ENCODE measurements at places on chromosomes 4 and X.

GRCh38 chr4:48109413-48110263 is 24.4 kb downstream of the TXK start:
- no peak for DNase-seq

- DNase-seq, result no peak
These were observed 107.5 kb downstream of the GABRG1 start for GRCh38 chr4:46016306-46016705.

GRCh38 chr4:11469650-11470437 is 41.1 kb upstream of the HS3ST1 start:
- no peak for DNase-seq

DNA sequence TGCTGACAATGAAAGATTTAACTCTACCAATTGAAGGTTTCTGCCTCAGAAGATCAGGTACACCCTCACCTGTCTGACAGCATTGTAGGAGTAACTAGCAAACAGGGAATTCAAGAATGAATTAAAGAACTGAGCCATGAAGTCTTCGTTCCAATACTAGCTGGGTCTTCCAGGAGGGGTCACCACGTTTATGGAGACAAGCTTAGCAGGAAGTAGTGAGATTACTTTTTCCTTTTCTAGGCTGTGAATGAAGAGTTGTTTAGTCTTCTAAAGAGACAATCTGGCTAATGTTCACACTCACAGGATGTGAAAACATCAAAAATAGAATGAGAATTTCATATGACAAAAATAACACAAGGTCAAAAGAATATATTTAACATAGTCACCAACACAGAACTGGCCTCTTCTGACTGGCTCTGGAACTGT is 54.9 kb downstream of the REELD1 start:
- DNase-seq, result no peak

DNA sequence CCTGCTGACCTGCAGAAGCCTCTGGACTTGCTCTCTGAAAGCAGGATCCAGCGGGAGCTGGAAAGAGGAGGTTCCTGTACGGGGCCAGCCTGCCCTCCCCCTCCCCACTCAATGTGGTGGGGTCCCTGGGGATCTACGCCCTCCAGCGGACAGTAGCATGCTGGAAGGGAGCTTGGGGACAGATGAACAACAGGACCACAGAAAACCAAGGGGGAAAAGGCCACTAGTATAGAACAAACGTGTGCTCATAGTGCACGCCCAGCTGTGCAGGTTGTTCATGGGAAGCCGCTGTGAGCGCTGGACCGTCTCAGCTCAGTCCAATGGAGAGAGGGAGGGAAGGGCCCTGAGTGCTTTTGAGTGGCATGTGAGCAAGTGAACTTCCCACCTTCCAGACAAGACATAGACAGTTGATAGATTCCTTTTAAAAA is 15.8 kb downstream of the HMX1 start:
- DNase-seq, result no peak

- DNase-seq, result no peak
These were observed 93.9 kb downstream of the NXF2B start for GRCh38 chrX:102345916-102346315.

DNA sequence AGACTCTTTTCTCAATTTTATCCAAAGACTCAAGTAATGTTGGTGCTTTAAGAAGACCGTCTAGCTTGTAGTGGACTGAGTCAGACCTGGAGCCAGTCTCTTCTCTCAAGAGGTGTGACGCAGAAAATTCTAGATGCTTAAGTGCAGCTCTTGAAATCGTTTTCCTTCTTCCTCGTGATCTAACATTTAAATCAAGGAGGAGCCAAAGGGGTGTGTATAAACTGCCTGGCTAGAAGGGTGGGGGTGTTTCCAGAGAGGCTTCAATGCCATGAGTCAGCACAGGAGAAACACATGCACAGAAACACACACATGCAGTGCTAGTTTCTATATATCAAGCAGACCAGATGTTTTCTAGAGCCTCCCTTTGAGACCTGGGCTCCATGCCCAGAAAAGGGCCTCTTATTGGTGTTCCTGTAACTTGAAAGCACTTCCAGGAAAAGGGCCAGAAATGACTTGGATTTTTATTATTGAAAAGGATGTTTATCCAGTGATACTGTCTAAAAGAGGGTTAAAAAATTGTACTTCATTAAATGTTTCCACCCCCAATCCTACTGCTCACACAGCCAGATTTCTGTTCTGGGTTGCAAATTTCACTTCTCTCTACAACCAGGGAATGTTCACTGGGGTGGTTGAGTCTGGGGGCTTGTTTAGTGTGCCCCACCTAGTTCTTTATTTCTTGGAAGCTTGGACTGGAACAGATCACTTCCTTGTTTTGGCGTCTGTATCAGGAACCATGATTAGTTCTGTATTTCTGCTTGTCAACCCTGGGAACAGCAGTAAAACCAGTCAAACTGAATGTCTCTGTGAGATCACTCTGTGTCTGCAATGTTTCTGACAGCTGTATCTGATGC is at the start of gene CLIC2:
CLIC2 (minus strand) TSS at position 129 of the 851 bp plus-strand sequence. CDS start 187 bp downstream, outside the sequence.
- DNase-seq, result no peak

- no peak for DNase-seq
These were observed 4.5 kb downstream of the JADE1 start for GRCh38 chr4:128813965-128814364.

DNA sequence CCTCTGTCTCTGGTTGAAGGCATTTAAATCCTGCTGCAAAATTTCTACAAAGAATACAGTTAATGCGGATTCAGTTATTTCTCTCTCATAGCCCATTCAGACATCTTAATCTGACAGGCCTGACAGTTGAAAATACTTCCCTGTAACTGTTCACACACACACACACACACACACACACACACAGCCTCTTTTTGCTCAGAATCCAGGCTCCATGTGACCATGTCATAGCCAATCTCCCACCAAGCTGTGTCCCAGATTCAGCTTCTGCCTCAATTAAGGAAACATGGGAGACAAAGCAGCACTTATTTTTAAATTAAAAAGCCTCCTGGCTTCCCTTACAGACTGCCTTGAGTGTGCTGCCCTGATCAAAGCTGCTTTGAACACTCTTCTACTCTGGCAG is 49.3 kb upstream of the EFHC2 start:
- no peak for DNase-seq

- DNase-seq, result no peak
These were observed 383.5 kb upstream of the INTU start for GRCh38 chr4:127249066-127249766.

- DNase-seq, result no peak
These were observed 57.3 kb downstream of the APBB2 start for GRCh38 chr4:41157009-41157408.
